ENCODE measurements at places on chromosomes 3 and 15.

- no peak for DNase-seq
Measured at GRCh38 chr3:38204599-38205471, 39.5 kb downstream of the OXSR1 start.

- peak; percentile 50 for DNase-seq
Measured at GRCh38 chr15:77964193-77964592, 113.3 kb downstream of the TBC1D2B start.

DNA sequence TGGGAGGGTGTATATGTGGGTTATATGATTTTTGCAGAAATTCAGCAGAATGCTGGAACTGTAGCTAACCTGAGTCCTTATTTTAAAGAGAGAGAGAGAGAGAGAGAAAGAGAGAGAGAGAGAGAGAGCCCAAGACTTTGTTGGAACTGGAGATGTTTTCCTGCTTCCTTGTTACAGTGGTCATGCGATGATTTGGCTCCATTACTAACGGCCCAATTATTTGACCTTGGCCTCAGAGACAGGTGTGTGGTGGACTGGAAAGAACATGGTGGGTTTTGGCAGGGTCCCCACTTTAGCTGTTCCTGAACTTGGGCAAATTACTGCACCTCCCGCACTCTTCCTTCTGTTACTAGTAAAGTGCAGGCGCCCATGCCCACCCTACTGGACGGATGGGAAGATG is 14.8 kb upstream of the ACSBG1 start:
- no peak for DNase-seq

DNA sequence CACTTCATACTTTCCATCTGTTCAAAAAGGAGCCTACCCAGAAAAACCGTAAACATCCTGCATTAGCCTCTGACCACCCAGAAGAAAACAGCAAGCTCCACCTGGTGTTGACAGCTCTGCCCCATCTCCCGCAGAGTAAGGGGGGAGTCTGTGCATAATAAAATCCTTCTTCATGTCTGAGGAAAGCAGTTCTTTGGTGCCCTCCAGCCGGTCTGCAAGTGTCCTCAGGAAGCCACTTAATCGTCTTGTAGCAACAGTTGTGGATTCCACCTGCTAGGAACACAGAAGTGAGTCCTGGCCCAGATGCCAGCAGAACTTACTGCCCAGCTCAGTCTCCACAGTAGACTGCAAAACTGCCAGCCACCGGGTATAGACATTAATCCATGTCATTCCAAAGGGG is 22.5 kb downstream of the RIOX2 start:
- no peak for DNase-seq

- peak; percentile 45 for DNase-seq
Measured at GRCh38 chr3:187713504-187713903, 11.1 kb upstream of the RTP2 start.

DNA sequence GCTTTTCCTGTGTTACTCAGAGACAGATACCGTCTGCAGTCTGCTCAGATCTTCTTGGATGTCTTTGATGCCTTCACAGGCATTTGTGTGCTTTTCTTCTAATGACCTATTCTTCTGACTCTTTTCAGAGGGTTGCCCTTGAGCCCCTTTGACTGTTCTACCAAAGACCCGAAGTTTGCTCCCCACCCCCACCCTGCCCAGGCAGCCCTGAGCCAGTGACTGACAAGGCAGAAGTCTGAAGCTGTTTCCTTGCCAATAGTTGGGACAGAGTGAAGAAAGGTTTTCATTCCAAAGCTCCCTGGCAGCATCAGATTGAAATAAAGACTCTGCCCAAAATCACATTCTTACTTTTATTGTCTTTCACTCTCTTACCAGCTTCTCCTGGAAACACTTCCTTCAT is 9.0 kb upstream of the ATP13A5 start:
- DNase-seq, result no peak

GRCh38 chr15:39451121-39451688 is 129.7 kb upstream of the THBS1 start:
- no peak for DNase-seq

DNA sequence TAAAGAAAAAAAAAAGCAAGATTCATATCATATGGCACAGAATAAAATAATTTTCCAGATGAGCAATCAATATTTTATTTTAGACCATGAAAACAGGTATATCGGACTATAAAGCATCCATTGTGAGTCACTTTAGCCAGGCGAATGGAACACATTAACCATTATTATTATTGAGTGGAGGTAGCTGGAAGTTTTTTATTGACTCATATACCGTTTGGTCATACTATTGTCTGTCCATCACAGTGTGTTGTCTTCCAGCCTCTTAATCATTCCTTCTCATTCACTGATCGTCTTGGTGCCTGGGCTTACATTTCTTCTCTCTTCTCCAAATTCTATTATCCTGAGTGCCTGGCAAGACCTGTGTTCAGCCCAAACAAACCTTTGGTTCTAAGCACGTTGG is 634.8 kb downstream of the MECOM start:
- DNase-seq, result no peak

- no peak for DNase-seq
Measured at GRCh38 chr3:58645726-58646125, 20.8 kb downstream of the FAM3D start.

GRCh38 chr3:58321791-58322190 is 10.9 kb upstream of the PXK start:
- no peak for DNase-seq

DNA sequence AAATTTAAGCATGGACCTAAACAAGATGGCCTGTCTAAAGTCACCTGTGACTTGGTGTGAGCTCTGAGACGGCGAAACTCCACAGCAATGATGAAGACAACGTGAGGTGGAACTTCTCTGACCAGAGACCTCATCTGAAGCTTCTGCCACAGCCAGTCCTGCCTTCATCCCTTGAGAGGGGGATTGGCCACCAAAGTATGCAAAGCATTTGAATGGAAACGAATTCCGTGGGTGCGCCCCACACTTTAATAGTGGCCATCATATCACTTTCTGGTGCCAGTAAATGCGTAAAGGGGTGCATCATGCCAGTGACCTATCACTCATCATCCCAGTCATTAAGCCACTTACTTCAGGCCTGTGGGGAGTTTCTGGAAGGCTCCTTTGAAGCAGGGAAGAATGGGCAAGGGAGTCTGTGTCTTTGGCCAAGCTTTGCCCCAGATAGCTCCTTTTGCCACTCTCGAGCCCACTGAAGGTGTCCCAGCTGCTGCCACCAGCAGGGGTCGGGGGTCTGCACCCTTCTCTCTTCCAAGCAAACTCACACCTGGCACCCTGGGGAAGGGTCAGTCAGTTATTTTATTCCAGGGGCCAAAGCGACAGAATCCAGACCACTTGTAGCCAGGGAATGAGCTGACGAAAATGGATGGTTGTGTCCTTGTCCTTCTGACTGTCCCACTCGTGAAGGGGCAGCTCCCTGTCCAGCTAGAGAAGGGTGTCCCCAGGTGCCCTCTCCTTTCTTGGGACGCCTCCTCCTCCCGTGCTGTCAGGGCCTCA is 17.7 kb downstream of the MUC20 start:
- no peak for DNase-seq

DNA sequence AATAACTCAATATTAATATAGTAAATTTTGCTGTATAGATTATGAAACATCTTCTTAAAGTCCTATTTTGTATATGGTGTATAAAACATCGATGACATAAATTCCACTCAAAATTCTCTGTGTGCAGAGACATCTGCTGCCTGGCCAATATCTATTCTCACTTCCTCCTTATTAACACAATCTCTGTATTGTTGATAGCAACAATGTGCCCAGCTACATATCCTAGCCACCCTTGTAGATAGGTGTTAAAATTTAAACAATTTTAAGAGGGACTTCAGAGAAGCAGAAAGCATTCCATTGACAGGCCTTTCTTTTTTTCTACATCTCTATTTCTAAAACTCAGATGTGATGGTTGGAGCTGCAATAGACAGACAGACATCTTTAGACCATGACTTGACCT is 72.3 kb downstream of the FGF12 start:
- DNase-seq, result no peak

DNA sequence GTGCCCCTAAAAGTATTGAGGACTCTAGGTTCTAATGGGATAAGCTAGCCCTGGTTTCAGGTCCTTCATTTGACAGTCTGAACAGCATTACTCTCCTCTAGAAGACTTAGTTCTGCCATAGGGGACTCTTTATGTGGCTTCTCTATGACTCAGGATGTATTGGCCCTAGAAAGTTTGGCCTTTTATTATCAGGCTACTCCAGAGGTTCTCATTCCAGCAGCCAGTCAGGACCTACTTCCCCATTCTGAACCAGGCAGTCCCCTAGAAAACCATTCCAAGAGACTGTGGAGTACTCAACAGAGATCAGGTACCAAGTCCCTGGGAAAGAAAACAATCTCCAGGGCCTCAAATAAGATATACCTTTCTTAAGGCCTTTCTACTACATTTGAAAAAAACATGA is 157.9 kb upstream of the TSPAN3 start:
- peak; percentile 58 for DNase-seq

GRCh38 chr15:52503788-52504496 is 24.7 kb downstream of the MYO5A start:
- no peak for DNase-seq

DNA sequence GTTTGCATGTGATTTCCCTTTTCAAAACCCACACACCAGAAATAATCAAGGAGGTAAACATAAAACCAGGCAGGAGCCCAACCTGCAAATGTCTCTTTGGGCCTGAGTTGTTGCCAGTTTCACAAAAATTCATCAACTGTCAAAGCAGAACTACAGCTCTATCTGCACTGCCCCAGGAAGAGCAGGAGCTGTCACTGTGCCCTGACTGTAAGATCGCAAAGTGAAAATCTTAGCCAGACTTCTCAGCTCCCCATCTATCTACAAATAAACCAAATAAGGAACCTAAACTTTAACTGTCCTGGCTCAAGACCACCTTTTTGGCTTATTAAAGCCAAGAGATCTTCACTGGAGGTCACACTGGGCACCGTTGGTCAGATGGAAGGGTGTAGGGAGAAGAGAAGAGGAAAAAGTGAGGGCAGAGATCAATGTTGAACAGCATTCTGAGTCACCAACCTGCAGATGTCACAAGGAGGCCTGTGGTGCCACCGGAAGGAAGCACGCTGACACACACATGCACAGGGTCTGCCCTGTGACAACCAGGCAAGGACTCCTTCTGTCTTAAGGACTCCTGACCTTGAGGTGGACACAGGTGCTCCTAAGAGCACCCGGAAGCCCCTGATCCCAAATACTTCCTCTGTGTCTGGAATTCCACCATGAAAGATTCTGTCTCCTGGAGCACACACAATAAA is 58.7 kb downstream of the RPN1 start:
- peak; percentile 89 for DNase-seq

GRCh38 chr3:29302619-29303018 is 21.7 kb downstream of the RBMS3 start:
- DNase-seq, result no peak

GRCh38 chr3:30614373-30614772 is 8.0 kb downstream of the TGFBR2 start:
- DNase-seq, result no peak

GRCh38 chr15:81924729-81925128 is 121.1 kb downstream of the MEX3B start:
- no peak for DNase-seq

DNA sequence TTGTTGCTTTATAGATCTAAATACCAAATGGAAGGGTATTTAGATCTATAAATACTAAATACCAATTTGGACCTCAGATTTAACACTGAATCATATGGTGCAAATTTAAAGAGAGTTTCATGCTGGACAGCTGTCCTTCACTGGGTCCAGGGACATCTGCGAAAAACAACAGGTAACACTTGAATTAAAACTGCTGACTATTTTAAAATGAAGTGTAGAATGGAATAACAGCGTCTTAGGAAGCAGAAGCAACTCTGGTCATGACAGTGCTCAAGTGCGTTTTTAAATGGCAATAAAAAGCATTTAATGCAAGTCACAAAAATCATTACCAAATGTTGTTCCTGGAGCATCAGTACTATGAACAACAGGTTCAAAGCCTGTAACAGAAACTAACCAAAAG is 106.3 kb downstream of the TFG start:
- DNase-seq, result no peak

DNA sequence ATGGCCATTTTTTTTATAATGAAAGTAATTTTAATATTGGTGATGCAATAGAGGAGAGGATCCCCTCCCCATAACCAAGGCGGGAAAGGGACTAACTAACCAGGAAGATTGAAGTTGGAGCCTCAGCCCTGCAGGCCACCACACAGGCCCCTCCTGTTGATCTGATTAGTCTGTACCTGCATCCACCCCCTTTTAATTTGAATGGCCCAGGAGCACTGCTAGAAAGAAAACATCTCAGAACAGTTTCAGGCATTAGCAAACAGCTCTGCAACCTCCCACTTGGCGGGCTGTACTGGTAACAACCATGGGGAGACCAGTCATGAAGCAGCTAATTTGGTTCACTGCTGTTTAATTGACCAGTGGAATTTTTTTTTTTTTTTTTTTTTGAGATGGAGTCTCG is 10.3 kb downstream of the CAV3 start:
- DNase-seq, result no peak

DNA sequence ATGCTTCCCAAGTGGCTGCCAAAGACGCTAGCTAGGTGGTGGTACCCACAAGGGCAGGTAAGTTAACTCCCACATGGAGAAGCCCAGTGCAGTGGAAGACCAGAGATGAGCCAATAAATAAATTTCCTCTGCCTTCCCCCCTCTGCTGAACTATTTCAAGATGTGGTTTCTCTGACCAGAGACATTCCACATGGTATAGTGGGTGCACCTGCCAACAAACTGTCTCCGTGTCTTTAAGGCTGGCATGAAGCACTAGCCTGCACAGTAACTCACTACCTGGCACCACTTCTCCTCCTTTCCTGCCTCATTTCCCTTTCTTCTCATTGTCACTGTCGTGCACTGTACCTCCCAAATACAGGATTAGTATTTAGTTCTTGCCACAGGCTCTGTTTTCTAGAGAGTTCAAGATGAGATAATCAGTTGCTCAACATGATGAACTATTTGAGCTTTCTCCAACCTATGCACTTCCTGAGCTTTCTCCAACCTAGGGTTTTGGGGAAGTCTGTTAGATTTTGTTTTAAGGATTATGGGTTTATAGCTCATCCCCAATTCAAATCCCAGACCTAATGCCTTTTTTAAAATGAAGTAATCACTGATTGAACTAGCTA is 8.4 kb upstream of the CRTAP start:
- no peak for DNase-seq

DNA sequence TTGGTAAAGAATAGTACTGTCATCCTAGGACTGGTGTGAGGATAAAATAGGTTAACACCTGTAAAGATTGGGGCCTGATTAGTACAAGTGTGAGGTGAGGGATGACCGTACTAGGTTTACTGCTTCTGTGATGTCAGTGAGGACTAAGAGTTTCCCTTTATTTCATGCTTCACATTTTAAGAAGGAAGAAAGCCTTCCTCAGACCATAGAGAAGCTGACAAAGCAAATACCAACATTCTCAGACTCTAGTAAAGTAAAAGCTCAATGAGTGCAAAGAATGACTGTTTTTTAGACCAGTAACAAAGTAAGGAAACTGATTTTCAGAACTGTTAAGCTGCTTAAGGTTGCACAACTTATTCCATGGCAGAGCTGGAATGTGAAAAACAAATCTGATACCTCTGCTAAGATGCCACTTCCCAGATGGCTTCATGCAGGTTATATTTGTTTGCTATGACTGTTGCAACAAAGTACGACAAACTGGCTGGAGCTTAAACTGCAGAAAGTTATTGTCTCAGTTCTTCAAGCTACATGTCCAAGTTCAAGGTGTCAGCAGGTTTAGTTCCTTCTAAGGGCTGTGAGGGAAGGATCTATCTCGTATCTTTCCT is 354.9 kb downstream of the RSL24D1 start:
- no peak for DNase-seq

- no peak for DNase-seq
Measured at GRCh38 chr3:59374818-59375211, 325.0 kb upstream of the CFAP20DC start.

GRCh38 chr3:76147846-76148245 is 362.5 kb upstream of the ZNF717 start:
- no peak for DNase-seq
